ENCODE measurements at places on chromosomes 5 and 9.

DNA sequence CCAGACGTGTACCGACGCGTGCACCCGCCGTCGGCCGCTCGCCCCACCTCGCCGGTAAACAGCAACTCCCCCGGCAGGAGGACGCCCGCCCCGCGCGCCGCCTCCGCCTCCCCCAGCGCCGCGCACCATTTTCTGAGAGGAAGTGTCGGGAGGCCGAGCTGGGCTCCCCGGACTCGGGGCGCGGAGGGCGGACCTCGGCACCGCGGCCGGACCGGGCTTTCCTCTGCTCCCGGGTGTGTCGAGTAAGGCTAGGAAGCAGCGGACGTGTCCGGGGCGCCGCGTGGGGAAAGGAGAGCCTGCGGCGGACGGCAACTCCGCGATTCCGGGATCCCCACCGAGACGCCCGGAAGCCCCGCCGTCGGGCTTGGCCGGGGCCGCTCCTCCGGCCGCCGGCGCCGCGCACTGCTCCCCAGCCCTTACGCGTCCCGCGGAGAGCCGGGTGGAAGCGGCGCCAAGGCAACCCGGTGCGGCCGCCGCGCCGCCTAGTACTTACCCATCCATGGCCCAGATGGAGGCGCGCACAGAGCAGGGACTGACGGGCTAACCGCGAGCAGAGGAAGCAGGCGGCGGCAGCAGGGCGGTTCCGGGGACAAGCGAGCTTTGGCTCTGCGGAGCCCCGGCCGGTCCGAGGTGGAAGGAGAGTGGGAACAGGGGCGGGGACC, at the start of gene PTBP3:
TSS of gene PTBP3 (minus strand) at position 643 of the 662 bp plus-strand sequence. CDS start 35,754 bp downstream, outside the sequence.
- peak; percentile 58 for DNase-seq

DNA sequence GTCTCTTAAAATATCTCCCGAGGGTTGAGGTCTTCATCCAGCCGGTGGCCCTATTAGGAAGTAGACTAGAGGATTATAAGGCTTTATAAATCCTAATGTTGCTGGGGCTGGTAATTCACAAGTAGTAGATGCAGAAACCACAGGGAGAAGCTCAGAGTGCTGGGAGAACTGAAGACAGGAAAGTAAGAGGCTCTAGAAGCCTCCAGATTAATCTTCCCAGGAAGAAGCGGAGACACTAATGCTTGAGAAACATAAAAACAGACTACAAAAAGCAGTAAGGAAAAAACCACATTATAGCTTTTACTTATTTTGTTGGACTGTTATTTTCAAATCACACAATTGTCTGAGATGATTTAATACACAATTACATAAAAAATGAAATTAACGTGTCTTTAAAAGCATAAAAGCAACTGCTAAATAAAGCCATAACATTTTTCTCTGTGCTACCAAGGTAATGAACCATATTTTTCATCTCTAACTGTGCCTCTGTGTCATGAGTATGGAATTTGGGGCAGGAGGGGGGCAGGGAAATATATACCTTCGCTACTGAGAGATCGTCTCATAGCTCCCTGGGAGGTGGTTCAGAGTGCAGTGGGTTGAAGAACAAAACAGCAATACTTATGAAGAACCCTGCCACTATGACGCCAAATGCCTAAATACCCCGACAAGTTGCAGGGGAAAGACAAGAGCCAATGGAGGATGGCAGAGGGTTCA, 806.2 kb upstream of the WWC1 start:
- no peak for DNase-seq

- no peak for DNase-seq
Measured at GRCh38 chr9:125758986-125759763, 12.0 kb downstream of the PBX3 start.

DNA sequence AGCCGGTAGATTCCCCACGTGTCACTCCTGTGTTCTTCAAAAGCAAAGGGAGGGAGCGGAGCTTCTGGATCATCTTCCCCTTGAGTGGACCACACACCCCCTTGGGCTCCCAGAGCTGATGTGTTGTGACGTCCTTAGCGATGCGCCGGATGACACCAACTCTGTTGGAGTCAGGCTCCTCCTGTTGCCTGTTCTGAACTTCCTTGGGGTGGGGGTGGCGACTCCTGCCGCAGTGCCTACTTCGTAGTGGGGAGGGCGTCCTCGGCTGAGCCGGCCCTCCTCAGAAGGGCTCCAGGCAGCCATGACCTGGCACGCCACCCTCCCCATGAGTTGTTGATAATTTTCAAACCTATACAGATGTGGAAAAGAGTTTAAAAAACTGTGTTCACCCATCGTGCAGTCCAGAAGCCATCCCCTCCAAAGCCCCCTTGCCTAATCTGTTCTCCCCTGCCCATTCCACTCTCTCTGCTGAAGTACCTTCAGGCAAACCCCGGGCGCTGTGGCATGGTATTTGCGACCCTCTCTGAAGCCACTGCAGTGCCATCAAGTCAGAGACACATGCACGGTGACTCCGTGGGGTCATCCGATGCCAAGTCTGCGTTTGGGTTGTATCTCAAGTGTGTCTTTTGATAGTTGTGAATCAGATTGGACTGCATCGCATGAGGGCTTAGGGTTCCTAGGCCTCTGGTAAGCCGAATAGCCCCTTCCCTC, 16.7 kb downstream of the EXOC3 start:
- DNase-seq: no peak

GRCh38 chr5:140258016-140258415, 44.9 kb downstream of the PFDN1 start:
- DNase-seq: no peak

- DNase-seq: no peak
Measured at GRCh38 chr5:178201221-178201926, 3.0 kb upstream of the HNRNPAB start.

DNA sequence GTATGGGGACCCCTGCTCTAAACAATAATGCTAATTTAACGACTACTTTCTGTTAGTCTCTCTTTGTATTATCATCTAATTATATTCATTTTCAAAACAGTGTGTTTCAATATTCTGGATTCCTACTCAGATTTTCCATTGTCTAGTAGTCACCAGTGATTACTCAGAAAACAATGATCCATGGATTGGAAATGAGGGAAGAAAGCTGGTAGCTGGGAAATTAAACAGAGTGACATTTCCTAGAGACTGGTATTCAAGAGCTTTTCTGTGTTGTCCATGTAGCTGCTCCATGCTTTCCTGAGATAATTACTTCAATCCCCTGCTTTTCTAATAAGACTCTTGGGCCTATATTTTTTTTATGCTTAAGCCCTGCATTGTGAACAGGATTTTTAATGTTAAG, 1862.1 kb upstream of the C9orf72 start:
- DNase-seq: no peak

DNA sequence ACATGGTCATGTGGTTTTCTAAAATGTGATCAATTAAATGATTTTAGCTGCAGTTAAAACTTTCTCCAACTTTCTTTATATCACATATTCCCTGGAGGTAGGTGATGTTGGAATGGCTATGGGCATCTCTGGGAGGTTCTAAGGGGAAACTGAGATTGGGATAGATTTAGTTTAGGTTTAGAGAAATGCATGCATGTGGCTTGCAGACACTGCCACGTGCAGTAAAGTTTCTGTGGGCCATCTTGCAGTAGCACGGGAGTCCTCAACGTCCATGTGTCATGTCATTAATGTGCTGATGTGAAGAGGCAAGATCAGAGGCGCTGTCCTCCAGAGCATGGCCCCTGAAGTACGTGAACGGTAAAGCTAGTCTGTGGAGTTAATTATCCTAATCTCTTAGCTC, 532.7 kb downstream of the SEMA5A start:
- DNase-seq: no peak

GRCh38 chr5:1792842-1793266, 6.8 kb downstream of the MRPL36 start:
- DNase-seq: no peak

DNA sequence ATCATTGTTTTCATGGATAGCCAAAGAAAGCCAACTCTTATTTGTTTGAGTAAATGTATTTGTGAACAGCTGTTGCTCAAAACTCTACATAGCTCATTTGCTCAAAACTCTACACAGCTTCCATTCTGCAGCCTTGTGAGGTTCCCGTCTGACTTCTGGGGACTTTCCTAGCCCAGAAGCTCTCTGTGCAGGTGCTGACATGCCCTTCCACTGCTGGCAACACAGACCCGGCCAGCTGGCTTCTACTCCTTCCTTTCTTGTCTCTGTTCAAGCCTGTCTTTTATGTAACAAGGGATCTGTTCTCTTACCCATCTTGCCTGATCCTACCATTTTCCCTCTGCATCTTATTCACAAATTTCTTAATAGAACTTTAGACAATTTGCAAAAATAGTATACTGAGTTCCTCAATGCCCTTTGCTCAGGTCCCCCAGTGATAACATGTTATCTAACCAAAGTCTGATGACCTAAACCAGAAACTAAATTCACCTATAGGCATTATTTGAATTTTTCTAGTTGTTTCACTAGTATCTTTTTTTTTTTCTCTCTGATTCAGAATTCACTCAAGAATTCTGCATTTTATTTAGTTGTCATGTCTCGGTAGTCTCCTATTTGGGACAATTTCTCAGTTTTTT, 556.5 kb upstream of the SEMA6A start:
- DNase-seq: no peak

Measured in 8988T (cell line).